ENCODE measurements at places on chromosomes 1 and 21. TPM values are rescaled to one million over a fixed set of nuclear protein-coding genes. Genes with fewer than 3 reads are reported as not detected.

DNA sequence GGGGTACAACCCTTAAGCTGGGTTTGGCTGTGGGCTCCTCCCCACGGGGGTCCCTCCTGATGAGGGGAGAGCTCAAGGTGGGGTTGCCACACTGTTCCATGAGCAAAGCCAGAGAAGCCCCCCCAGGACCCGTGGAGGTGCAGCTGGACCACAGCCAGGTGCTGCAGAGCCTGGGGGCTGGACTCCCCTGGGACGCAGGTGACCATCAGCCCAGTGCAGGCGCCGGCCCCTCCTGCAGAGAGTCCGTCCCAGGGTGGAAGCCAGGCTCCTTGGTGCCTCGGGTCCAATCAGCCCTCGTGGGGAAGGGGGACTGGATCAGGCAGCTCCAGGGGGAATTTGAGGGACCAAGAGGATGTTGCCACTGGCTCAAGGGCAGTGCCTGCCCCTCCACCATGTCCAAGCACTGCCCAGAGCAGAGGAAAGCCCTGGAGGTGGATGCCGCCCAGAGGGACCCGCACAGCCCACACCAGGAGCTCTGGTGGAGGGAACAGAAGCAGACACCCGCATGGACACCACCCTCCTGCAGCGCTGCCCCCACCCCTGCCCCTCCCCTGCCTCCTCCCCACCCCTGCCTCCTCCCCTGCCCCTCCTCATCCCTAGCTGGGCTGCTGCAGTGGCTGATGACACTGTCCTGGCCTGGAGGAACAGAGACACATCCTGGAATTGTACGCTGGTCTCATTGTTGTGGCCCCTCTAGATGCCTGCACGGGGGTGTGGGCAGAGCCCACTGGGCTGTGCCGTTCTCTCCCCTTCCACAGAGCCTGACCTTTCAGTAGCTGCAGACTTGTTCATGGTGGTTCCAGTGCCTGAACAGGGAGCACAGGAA is 30.8 kb upstream of the COL18A1 start:
- DNase-seq, result no peak

DNA sequence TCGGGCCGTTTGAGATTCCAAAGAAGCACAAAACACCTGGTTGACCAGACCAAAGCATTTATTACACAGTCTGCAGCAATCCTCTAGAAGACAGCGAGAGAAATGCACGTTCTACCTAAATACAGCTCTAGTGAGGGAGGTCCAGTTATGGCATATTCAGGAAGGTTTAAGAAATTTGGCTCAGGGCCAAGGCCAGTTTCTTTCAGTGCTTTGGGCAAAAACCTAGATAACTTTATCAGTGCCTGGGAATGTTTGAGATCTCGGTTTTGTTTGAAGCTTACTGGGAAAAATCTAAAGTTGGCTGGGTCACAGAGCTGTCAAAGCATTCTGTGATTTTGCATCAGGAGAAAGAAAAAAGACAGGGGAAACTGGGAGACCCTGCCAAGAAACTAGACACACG is 514.0 kb upstream of the TMPRSS15 start:
- DNase-seq, result no peak

- DNase-seq, result no peak
Measured at GRCh38 chr1:43969416-43969745, 429 bp upstream of the DPH2 start.

- no peak for DNase-seq
Measured at GRCh38 chr1:1324084-1324523, 356 bp downstream of the INTS11 start.

DNA sequence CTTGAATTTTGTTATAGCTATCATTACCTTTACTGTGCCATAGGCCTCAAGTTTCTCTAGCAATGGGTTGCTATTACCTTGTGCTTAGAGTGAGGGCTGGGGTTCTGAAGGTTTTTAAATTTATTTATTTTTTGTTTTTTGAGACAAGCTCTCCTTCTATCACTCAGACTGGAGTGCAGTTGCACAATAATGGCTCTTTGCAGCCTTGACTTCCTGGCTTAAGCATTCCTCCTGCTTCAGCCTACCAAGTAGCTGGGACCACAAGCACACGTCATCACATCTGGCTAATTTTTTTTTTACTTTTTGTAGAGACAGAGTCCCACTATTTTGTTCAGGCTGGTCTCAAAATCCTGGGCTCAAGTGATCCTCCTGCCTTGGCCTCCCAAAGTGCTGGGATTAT is 41.5 kb downstream of the SNX27 start:
- no peak for DNase-seq

- no peak for DNase-seq
Measured at GRCh38 chr1:17123196-17124045, 4.2 kb upstream of the PADI2 start.

DNA sequence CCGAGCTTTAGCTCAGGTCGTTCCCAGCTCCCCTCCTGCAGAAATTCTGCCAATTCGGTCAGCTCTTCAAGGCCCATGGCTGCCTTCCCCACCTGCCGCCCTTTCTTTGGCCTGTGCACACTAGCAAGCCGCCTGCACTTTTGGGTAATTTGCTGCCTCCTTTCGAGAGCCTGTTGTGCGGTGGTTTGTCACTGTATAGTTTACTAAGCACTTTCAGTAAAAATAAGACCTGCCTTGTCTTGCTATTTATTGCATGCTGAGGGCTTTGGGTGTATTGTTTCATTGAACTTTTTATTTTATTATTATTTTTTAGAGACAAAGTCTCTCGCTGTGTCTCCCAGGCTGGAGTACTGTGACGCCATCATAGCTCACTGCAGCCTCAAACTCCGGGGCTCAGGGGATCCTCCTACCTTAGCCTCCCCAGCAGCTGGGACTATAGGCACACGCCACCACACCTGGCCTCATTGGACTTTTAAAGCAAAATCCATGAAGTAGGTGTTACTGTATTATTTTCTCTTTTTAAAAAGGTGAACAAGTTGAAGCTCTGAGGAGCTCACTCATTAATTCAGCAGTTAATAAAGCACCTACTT is 1.1 kb upstream of the FABP3 start:
- DNase-seq, result no peak

- DNase-seq, result no peak
Measured at GRCh38 chr1:114446198-114446597, 64.8 kb downstream of the TRIM33 start.

DNA sequence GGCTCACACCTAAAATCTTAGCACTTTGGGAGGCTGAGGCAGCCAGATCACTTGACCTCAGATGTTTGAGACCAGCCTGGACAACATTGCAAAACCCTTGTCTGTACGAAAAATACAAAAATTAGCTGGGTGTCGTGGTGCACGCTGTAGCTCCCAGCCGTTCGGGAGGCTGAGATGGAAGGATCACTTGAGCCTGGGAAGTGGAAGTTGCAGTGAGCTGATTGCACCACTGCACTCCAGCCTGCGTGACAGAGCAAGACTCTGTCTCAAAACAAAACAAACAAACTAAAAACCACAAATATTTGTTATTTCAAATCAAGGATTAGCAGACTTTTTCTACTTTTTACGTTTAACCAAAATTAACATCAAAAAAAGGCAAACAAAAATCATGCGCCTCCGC is 31.3 kb downstream of the INKA2 start:
- DNase-seq, result no peak

DNA sequence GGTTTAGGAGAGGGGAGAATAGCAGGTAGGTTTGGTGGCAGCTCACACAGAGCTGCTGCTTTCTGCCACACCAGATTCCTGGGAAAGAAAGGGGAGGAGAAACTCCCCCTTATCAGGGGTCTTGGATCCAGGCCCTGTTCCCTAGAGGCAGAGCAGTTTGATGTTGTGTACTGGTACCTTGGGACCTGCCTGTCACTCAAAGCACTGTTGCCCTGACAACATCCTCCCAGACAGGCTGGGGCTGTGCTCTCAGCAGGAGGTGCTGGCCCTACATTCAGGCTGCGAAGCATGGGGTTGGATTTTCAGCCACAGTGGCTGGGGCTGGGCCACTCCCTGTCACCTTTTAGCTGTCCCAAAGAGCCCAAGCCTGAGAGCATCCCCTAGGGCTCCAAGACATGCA is 188.0 kb downstream of the GRIK3 start:
- DNase-seq, result no peak

DNA sequence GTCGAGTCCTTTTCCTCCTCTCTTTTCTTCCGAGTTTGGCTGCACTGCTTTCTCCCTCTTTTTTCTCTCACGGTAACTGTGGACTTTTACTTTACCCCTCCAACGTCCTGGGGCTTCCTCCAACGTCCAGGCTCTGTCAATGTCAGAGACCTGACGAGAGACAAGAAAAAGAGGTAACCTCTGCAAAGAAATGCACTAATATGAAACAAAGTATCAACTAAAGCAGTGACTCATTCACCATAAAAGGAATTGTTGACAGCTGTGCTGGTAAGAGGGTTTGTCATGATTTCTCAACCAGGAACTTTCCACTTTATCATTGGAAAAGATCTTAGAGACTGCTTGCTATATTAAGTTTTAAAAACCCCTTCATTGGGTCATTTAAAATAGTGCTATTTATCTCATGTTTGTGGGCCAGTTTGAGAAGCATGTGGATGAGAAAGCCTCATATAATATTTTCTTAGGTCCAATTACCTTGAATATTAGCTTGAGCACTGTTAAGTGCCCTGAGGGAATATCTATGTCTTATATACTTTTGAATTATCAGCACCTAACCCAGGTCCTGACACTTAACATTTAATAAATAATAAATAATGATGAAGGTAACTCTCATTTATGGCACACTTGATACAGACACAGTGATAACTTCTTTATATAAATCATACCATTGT is at the start of gene GBP2:
Gene GBP2 (minus strand): TSS at position 202 of the 668 bp plus-strand sequence. CDS start 4,148 bp downstream, outside the sequence.
- DNase-seq, result peak; percentile 48

DNA sequence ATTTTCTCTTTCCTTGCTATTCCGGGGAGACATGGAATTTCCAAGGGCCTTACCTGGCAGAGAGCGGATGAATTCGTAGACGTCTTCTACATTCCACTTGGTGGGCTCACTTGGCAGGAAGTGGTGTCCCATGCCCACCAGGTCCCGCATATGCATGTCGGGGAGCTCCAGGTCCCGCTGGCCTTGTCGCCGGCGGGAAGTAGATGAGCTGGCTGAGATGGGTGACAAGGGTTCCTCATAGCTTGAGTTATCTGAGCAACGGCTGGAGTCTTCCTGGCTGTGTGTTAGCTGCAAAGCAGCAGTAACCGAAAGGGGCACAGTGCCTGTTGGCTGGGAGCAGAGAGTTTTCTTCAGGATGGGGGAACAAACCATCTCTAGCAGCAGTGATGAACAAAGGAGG is 7.9 kb upstream of the A3GALT2 start:
- no peak for DNase-seq

Gene AMY2A
- not detected for total RNA-seq

Gene RAVER2
- total RNA-seq, result 9.9 TPM

Gene RGS8
- not detected for total RNA-seq

Gene PALMD
- total RNA-seq, result 71.1 TPM

Gene HLX
- 16.3 TPM for total RNA-seq

Measured in pulmonary artery endothelial cell (primary cell).